Lower lobe of right lung (tissue), 2 donors: ENCODE measurements at places on chromosomes 7 and 10. TPM values are rescaled to one million over a fixed set of nuclear protein-coding genes. Genes with fewer than 3 reads are reported as not detected.

DNA sequence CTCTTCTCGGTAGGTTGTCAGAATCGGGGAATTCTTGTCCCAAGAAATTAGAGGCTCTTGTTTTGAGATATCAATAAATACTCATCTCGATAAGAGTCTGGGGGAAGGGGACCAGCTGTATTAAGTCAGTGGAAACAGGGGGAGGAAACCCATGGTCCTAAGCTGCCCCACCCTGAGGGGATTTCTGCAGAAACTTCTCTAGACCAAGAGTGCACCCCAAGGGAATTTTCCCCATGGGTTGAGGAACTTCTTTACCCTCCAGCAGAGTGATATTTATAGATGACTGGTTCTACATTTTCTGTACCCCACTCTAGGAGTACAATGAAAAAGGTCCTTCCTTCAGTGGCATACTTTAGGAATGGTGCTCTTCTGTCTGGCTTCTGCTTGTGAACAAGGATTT is 627.2 kb downstream of the KCNMA1 start:
- DNase-seq = no peak
- no peak overlapping the region for H3K27ac ChIP-seq
- no peaks in the 10 kb centered on the region for H3K4me1 ChIP-seq
- peaks cover 5% of the 10 kb centered on the region for H3K27me3 ChIP-seq

DNA sequence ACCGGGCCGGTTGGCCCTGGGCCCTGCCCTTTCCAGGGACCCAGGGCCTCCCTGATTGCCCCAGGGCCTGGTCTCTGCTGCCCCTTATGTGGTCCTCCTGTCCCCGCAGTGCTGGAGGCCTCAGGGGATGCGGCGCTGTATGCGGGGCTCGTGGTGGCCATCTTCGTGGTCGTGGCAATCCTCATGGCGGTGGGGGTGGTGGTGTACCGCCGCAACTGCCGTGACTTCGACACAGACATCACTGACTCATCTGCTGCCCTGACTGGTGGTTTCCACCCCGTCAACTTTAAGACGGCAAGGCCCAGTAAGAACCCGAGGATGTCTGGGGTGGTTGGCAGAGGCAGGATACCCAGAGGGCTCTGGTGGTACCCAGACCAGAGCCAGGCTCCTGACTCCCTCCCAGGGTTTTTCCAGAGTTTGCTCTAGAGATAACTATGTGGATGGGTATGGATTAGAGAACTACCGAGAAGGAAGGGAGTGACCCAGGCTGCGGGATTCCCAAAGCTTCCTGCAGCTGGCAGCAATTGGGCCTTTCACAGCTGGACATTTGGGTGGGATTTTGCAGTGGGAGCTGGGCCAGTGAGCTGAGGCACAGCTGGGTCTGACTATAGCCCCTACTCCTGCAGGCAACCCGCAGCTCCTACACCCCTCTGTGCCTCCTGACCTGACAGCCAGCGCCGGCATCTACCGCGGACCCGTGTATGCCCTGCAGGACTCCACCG is 28.1 kb upstream of the SLC29A3 start:
- peaks cover 55% of the 10 kb centered on the region for H3K36me3 ChIP-seq
- H3K4me3 ChIP-seq = no peak overlapping the region
- peak; percentile 35 for DNase-seq
- H3K27me3 ChIP-seq = no peaks in the 10 kb centered on the region

DNA sequence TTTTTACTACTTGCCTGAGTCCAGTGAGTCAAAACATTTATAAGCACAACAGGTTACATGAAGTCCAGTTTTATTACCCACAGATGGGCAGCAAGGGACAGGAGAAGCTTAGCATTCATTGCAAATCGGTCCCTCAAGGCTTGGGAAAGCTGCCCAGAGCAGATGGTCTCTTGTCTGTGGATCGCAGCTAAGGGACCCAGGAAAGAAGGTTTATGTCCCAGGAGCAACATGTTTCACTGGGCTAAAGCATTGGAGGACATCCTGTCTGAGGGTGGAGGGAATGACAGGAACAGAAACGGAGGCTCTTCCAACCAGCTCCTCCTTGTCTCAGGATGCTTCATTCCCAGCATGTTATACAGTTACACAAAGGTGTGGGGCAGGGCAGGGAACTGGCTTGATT is 39.3 kb downstream of the TRIM24 start:
- H3K4me3 ChIP-seq = no peak overlapping the region
- no peak overlapping the region for H3K27ac ChIP-seq
- H3K4me1 ChIP-seq = no peaks in the 10 kb centered on the region
- peaks cover under 1% of the 10 kb centered on the region for H3K36me3 ChIP-seq
- no peak for DNase-seq
- no peaks in the 10 kb centered on the region for H3K27me3 ChIP-seq

DNA sequence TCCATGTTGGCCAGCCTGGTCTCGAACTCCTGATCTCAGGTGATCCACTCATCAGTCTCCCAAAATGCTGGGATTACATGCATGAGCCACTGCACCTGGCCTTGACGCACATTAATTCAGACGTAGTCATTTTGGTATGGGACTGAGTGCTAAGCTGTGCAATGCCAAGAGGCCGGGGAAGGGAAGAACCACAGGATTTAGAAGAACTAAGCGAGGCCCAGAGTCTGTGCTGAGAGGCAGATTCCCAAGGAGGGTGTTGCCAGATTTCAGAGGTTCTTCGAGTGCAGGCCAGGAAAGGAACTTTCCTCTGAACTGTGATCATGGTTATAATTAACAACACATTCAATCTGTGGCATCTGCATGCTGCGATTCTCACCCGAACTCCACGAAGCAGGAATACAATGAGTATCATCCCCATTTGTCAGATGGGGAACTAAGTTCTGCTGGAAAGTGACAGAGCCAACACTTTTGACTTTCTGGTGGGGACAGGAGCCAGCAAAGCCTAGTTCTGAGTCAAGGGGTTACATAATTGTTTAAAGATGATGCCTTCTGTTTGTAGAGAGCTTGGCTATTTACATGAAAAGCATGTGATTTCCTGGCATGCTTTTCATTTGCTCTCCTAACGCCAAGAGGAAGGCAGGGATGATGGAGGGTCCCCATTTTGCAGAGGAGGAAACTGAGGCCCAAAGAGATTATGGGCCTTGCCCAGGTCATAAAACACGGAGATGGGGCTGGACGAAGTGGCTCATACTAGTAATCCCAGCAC is 6.2 kb upstream of the ZAN start:
- DNase-seq = no peak
- H3K27ac ChIP-seq = no peak overlapping the region
- peaks cover 6% of the 10 kb centered on the region for H3K4me1 ChIP-seq

The ZNF365 gene
- total RNA-seq = 1.2 TPM
